ENCODE measurements at places on chromosomes 16 and 17. TPM values are rescaled to one million over a fixed set of nuclear protein-coding genes. Genes with fewer than 3 reads are reported as not detected.

DNA sequence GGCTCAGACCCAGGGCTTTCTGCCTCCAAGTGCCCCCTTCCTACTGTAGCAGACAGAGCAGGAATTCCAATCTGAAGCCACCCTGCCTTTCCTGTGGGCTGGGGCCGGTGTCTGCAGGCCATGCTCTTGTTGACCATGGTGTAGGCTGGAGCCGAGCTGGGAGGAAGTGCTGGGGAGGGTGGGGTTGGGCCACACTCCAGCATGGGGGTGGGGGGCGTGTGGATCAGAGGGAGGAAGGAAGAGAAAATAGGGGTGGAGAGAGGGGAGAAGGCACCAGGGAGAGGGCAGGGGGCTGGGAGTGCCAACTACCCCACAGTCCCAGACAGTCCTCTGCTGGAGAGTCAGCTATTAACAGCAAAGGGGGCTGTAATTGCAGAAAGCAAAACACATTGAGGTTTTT, 54.3 kb upstream of the JPH3 start:
- no peak overlapping the region for H3K27ac ChIP-seq
- H3K36me3 ChIP-seq = no peaks in the 10 kb centered on the region

- no peak for DNase-seq
- H3K36me3 ChIP-seq = no peaks in the 10 kb centered on the region
- no peaks in the 10 kb centered on the region for H3K27me3 ChIP-seq
- no peak overlapping the region for H3K4me3 ChIP-seq
- H3K4me1 ChIP-seq = no peaks in the 10 kb centered on the region
Measured at GRCh38 chr16:59170099-59170712, 436.1 kb upstream of the GOT2 start.

The TTLL6 gene
- not detected for total RNA-seq

DNA sequence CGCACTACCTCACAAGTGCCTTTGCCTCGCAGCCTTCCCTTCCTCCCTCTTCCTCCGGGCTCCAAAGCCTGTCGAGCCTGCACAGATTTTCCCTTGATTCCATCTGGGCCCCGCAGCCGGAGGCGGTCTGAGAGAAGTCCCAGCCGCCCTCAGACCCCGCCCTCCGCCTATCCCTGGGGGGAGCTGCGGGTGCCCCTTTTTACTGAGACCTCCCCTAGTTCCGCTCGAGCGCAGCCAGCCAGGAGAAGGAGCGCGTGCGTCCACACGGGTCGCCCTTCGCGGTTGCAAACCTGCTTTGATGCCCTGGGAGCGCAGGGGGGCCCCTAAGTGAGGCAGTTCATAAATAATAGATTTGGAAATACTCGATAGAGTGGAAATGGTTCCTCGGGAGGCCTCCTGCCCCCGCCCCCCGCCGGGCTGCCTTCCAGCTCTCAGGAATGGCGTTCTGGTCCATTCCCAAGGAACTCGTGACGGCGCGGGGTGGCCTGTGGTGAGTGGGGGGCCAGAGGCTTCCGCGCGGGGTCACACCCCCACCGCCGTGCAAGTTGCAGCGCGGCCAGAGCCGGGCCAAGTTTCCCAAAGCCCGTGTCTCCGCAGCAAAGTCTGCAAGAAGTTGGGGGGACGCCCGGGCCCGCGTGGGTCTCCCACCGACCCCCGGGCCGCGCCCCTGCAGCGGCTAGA, 610 bp downstream of the C16orf74 start:
- peaks cover 38% of the 10 kb centered on the region for H3K4me1 ChIP-seq
- peak overlapping the region; percentile 45 for H3K4me3 ChIP-seq
- H3K27me3 ChIP-seq = peaks cover 18% of the 10 kb centered on the region
- no peaks in the 10 kb centered on the region for H3K36me3 ChIP-seq
- no peak overlapping the region for H3K27ac ChIP-seq

- H3K36me3 ChIP-seq = peaks cover 58% of the 10 kb centered on the region
- H3K27me3 ChIP-seq = no peaks in the 10 kb centered on the region
- DNase-seq = no peak
- peaks cover 3% of the 10 kb centered on the region for H3K4me1 ChIP-seq
- no peak overlapping the region for H3K4me3 ChIP-seq
Measured at GRCh38 chr17:67150826-67151225, 94.2 kb downstream of the HELZ start.

Measured in natural killer cell (primary cell).